Fibroblast of the conjunctiva (primary cell): ENCODE measurements at places on chromosomes 1 and 21.
A peak's percentile ranks its signal among the peaks of the same experiment; 100 is the strongest.

- DNase-seq, result no peak
Observed at GRCh38 chr1:198699167-198700015, 60.6 kb downstream of the PTPRC start.

DNA sequence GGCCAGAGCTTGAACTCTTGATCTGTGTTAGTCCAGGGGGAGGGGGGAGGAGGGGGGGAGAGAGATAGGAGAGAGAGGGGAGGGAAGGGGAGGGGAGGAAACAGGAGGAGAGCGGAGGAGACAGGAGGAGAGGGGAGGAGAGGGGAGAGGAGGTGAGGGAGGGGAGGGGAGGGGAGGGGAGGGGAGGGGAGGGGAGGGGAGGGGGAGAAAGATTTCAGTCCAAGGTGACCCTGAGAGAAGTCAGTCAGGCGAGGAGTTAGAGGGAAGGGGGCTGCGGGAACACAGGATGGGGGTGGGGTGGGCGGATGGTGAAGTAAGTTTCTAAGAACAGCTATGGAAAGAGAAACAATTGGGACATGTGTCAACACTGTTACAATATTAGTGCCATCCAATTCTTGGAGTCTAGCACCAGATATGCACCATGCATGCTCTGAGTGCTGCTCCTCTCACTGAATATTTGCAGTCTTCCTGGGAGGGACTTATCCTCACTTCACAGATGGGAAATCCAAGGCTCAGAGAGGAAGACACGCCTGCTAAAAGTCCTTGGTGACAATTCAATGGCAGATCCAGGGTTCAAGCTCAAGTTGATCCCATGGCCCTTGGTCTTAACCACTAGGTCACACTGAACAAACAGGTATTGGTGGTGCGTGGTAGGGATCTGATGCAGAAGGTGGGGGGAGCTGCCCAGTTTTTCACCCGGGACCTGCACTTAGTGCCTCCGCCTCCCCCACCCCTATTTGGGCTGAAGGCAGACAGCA is 42.5 kb upstream of the ECE1 start:
- DNase-seq, result no peak

DNA sequence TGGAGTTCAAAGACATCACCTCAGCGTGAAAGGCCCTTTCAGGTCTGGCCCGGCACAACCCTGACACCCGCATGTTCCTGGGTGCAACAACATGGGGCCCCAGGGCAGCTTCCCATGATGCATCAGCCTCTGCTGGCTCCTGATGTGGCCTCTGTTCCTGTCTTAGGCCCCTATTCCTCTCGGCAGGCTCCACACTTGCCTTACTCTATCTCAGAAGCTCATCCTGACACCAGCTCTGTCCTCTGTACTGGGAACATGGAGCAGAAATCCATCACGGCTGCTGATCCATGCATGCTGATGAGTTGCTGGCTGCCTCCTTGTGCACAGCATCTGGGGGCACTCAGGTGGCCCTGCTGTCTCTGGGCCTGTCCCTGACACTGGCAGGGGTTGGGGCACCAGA is 74.6 kb downstream of the ADARB1 start:
- no peak for DNase-seq

- no peak for DNase-seq
Observed at GRCh38 chr1:230677200-230677599, 34.9 kb downstream of the COG2 start.

GRCh38 chr1:167509587-167509986 is 8.7 kb downstream of the CD247 start:
- DNase-seq, result no peak

DNA sequence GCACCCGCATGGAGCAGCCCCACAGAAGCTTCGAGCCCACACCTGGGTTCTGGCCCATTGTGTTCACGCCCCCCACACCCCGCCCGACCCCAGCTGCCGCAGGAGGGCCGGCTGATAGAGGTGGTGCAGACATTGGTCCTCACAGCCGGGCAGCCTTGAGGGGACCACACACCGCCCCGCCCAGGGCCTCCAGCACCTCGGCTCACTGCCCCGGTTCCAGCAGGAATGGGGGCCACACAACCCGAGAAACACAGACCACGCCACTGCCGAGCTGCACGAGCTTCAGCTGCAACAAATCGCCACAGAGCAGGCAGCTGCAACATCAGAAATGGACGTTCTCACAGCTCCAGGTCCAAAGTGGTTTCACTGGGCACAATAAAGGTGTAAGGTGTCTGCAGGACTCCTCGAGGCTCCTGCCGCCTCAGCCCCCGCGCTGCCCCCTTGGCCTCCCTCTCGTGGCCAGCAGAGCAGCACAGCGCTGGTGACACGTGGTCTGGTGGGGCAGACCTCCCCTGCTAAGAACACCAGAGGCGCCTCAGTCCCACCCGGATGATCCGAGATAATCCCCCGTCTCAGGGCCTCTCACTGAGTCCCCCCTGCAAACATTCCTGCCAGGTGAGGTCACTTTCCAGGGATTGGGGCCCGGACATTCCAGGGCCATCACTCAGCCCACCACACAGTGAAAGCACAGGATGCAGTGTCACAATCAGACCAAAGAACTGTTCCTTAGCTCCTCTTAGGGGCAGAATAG is 62.3 kb upstream of the ADARB1 start:
- DNase-seq, result peak; percentile 28

- DNase-seq, result no peak
Observed at GRCh38 chr21:39079617-39080016, 103.6 kb downstream of the PSMG1 start.

DNA sequence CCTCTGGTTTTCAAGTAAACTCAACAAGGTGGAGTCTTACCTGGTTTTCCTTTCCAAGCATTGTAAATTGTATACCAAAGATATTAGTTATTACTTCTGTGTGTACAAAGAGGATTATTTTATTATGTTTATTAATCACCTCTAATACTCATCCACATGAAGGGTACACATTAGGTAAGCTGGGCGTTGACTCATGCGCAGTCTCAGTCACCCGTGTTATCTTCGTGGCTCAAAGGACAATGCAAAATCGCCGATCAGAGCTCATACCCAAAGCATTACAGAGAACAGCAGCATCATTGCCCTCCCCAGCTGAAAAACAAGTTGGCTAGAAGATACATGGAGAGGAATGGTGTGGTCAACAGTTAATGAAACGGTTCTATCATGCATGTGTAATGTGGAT is 148.7 kb downstream of the NR5A2 start:
- no peak for DNase-seq

GRCh38 chr1:93817819-93818569 is 61.0 kb downstream of the DNTTIP2 start:
- DNase-seq, result no peak
